ENCODE measurements at places on chromosomes 11 and 22.

GRCh38 chr11:118610773-118611432, 3.5 kb downstream of the PHLDB1 start:
- DNase-seq = peak; percentile 53

- DNase-seq = no peak
Measured at GRCh38 chr11:9691865-9692264, 28.0 kb downstream of the SWAP70 start.

DNA sequence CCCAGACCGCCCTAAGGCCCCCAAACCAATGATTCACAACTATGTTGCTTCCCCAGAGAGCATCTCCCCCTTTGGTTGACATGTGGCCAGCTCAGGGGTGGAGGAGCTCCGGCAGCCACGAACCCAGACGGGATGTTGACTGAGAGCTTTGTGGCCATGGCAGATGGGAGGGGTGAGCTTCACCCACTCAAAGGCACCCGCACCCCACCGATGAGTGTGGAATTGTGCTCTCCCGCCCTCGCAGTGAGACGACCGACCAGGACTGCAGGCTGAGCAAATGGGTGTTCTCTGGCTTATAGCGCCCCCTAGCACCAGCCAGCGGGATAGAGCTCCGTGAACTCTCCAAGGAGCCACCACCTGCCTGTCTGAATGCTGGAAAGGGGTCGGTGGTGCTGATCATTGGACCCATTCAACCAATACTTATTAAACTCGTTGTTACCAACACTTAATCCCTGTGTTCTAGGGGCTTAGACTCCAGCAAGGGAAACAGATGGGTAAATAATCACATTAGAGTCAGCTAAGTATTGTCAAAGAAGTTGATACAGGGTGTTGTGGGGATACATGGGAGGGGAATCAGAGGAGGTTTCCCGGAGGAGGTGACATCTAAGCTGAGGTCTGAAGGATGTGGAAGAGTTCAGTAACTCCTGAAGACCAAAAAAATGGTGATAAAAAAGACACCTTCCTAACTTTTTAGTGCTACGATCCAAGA, 4.5 kb upstream of the TIMP3 start:
- DNase-seq = peak; percentile 58

DNA sequence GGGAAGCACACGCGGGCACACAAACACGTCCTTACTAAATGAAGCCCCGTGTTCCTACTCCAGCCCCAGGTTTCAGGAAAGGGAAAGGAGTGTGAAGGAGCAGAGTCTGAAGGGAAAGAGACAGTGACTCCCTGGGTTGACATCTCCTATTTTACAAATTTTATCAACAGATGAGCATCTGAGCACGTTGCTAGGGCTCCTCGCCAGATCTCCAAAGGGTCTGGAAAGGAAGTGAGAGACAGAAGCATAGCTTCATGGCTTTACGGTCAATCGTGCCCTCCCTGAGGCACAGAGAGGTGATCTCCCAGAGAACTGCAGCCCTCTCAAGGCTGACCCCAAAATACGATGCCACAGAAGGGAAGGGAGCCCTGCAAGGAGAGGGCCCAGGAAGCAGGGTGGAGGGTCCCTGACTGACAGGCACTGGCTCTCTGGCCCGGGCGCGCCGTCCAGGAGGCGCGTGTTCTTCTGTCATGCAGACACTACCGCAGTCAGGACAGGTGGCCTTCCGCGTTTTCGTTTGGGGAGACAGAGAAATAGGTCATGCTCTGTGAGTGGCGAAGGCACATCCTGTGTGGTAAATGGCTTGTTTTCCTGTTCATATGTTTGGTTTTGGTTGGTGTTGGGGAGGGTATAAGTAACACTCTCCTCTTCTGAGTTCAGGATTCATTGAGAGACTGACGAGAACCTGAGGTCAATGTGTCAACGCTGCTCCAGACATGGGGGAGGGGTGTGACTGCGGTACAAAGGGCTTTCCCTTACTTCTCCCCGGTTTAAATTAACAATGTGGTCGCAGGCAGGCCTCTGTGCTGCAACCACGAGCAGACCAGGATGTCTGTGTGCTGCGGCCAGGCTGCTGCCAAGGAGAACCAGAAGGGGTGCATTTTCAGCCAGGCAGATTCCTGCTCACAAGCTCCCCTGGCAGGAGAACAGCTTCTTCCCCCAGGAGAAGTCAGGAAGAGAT, 813.3 kb downstream of the OPCML start:
- DNase-seq = no peak

- DNase-seq = no peak
Measured at GRCh38 chr22:32200752-32201151, 4.1 kb downstream of the RFPL2 start.

DNA sequence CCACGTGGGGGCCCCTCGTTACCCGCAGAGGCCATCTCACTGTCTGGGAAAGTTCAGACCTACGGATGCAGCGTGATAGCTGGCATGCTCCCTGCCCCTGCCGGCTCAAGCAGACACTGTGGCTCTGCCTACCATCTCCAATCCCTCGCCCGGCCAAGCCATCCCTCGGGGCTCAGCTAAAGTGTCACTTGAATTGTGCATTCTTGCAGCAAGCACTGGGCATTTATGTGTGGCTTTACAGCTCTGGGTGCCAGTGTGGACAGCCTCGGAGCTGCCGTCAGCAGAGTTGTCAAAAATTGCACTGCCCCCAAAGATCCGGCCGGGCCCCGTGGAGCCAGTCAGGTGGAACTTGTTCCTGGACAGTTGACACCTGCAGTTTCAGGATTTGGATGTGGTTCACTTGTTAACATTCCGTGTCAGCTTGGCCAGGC, 75.0 kb upstream of the FGF3 start:
- no peak for DNase-seq

GRCh38 chr22:27597703-27598444, 203.7 kb downstream of the MN1 start:
- DNase-seq = peak; percentile 59

GRCh38 chr11:77215106-77215505, 86.4 kb downstream of the GDPD4 start:
- no peak for DNase-seq

GRCh38 chr11:64627371-64627770, 36.4 kb downstream of the SLC22A12 start:
- no peak for DNase-seq

DNA sequence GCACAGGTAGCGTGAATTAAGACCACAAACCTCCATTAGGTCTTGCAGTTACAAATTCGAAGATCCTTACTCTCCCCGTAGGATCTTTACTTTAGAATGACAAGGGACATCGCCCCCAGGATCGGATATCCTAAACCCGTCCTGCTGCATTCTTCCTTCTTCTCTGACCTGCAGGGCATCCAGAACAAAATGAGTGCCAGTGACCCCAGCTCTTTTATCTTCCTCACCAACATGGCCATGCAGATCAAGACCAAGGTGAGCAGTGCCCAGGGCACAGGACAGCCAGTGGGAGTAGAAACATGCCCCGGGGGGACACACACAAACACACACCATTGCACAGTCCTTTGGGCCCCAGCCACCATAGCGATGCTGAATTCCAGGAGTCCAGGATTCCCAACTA, 42.6 kb upstream of the MPEG1 start:
- DNase-seq = peak; percentile 54

DNA sequence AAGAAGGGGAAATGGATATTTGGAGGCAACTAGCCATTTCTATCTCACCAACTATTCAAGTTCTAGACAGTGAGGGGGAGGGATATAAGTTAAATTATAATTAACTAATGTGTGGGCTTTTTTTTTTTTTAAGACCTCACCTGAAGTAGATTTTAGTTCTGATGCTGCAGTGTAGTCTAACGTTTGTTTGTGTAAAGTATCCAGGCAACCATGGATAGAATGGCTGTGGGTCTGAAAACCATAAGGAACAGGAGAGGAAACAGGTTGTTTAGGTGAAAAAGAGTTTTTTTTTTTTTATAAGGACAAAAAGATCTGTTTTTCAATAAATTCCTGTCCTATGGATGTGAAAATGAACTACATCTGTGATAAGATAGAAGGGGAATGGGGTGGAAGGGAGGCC, 262.4 kb upstream of the PLET1 start:
- no peak for DNase-seq

GRCh38 chr11:87290304-87290922, 252.7 kb downstream of the TMEM135 start:
- peak; percentile 76 for DNase-seq

- DNase-seq = no peak
Measured at GRCh38 chr11:124640666-124641065, 18.0 kb downstream of the TBRG1 start.

GRCh38 chr22:46084943-46085827, 65.1 kb upstream of the PPARA start:
- no peak for DNase-seq

- DNase-seq = no peak
Measured at GRCh38 chr11:10581481-10582019, 13.1 kb upstream of the LYVE1 start.

DNA sequence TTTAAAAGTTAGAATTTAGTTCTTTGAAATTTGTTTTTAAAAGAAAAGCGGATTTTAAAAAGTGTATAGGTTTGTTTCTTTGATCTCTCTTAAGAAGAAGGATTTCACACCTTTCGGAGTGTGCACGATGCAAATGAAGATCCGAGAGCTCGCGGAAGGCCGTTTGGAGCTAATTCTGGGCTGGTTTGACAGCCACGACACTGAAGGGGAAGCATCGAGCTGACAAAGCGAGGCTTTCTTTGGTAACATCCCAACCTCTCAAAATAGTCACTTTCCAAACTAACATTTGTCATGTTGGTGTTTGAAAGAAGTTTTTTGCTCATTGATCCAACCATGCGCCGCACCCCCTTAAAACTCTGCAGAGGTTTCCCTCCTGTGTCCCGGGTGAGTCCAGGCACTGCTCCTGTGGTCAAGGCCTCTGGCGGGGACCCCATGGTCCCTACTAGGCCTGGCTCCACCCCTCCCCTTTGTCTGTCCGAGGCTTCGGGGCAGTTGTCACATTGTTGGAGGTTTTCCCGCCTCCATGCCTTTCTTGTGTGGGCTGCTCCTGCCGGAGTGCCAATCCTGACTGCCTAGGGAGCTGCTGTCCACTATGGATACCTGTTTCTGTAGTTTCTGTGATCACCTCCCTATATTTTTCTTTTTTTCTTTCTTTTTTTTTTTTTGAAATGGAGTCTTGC, 39.7 kb downstream of the MPPED1 start:
- DNase-seq = no peak

GRCh38 chr11:58039589-58039988, 8.8 kb downstream of the OR6Q1 start:
- DNase-seq = no peak

DNA sequence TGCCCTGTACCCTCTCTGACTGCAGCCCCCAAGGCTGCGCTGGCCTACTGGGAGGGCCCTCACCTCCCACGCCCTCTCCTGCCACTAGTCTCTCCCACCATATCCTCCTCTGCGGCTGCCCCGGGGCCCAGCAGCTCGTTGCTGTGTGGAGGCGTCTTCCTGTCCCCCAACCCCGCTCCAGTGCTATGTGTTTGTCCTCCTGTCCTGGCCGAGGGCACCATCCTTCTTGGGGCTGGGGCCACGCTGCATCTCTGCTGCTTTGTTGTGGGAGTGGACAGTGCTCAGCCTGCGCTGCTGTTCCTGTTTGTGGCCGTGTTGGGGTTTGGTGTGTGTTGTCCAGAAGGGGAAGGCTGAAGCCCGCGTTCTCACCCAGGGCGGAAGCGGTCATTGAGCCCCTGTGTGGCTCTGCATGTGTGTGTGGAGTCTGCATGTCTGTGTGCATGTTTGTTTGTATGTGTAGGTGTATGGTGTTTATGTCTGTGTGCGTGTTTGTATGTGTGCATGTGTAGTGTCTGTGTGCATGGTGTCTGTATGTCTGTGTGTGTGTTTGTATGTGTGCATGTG, 15.7 kb downstream of the TPCN2 start:
- no peak for DNase-seq

DNA sequence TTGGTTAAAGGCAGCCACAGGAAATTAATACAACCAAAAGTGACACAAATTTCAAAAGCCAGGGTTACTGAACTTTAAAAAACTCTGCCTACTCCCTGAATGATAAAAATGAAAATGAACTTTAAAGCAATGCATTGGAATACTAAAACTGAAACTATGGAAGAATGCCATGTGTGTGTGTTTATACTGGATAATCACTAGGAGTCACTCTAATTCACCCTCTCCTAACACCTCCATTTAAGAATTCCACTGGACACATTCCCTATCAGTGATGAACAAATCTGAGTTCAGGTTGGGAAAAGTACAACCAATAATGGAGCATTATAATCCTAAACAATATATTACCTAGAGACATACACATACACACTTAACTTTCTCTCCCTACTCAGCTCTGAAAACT, 27.5 kb upstream of the PLAAT3 start:
- no peak for DNase-seq

GRCh38 chr11:93192163-93192562, 5.6 kb downstream of the SLC36A4 start:
- DNase-seq = no peak

DNA sequence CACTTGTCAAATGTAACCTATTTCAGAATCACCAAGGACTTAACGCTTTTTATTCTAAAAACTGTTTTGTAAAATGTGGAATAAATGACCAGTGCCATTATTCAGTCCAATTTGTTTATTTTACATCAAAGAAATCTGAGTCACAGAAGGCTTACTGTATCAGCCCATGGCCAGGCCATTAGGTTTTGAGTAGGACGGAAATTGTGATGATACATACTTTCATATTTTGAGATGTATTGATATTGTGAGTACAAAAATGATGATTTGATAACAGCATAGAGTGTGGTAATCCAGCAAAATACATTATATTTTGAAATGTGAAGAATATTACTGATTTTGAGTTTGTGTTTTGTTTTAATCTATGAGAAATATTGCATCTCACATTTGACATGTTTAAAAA, 81.1 kb downstream of the PIWIL3 start:
- DNase-seq = no peak

- DNase-seq = no peak
Measured at GRCh38 chr11:97722065-97722464, 1298.7 kb upstream of the CNTN5 start.

DNA sequence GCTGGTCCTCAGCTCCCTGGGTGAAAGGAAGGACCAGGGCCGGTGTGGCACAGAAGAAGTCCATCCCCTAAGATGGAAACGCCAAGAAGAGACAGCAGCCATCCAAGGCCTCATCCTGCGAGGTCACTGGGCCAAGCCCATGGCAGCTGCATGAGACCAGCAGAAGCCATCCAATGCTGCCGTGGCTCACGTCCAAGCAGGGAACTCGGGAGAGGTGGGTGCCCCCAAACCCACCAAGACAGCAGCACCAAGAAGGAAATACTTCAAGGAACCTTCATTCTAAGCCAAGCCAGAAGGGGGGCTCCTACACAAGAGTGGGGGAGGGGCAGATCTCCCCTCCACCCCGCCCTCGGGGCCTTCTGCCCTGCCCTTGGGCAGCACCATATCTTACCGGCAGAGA, 49.6 kb downstream of the IGSF9B start:
- no peak for DNase-seq

GRCh38 chr11:76694664-76695063, 24.1 kb upstream of the LRRC32 start:
- DNase-seq = no peak

DNA sequence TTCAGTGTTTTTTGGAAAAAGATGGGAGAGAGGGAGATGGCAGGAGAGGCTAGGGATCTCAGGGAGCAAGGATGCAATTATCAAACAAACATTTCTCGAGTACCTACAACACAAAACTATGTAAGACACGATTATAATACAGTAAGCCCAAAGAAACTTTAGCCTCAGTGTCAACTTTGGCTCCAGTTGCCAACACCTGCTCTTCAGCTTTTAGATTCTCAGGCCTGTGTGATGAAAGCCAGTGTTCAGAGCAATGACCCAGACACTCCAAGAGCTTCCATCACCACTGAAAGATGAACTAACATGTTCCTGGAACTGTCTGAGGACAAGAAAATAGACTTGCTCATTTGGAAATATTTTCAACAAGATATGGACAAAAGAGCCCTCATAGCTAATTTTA, 31.4 kb upstream of the CEP295 start:
- DNase-seq = no peak

- no peak for DNase-seq
Measured at GRCh38 chr22:46129390-46130041, 20.8 kb upstream of the PPARA start.

- DNase-seq = no peak
Measured at GRCh38 chr22:31185056-31185455, 25.1 kb downstream of the RNF185 start.

All from Caco-2 (cell line).